Urothelium cell line (cell line): ENCODE measurements at places on chromosomes 16 and 17.

DNA sequence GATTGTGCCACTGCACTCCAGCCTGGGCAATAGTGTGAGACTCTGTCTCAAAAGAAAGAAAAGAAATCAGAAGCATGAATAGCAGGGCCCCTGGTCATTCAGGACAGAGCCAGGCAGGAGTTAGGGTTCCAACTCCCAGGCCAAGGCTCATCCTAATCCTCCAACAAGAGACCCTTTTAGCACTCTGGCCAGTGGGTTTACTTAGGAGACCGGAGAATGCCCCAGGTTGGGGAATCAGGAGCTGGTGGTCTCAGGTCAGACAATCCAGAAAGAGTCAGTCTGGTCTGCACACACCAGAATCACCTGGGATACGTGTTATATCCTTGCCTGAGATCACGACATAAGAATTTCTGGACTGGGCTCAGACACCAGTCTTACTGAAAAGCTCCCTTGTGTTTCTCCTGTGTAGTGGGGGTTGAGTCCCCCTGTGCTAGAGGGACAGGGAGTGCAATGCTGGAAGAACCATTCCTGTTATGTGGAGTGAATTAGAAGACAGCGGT lies 48.7 kb downstream of the CCDC42 start:
- DNase-seq, result no peak

- peak; percentile 21 for DNase-seq
These were observed 44.0 kb upstream of the PABPN1L start for GRCh38 chr16:88910284-88911135.

DNA sequence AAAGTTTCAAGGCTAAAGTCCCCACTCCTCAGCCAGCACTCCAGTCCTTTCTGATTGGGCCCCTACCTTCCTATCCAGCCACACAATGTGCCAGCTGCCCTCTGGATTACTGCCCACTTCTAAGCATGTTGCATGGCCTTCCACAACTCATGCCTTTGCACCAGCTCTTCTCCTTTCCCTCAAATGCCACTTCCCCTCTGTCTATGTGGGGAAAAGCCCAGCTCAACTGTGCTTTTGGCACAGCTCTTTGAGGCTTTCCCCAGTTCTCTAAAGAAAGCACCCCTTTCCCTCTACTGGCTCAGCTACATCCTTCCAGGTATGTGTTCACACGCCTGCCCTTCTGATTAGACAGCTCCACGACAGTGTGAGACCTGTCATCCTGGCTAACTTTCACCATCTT lies 18.5 kb downstream of the GTF3C1 start:
- DNase-seq, result no peak

DNA sequence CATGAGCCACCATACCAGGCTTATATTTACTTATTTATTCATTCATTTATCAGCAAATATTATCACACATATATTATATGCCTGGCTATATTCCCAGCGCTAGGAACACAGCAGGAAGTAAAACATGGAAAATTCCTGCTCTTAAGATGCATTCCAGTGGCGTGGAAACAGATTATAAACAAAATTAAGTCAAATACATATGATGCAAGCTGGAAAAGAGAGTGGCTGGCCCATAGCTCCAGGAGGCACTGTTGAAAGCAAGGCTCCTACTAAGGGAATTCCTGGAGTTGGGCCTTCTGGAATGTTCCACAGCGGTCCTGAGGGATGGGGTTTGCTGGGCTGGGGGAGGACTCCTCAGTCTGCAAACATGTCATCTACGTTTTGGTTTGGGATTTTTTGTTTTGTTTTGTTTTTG lies 18.4 kb downstream of the ADCY9 start:
- no peak for DNase-seq

GRCh38 chr17:78842881-78843565 lies 2.4 kb upstream of the USP36 start:
- DNase-seq, result peak; percentile 64

DNA sequence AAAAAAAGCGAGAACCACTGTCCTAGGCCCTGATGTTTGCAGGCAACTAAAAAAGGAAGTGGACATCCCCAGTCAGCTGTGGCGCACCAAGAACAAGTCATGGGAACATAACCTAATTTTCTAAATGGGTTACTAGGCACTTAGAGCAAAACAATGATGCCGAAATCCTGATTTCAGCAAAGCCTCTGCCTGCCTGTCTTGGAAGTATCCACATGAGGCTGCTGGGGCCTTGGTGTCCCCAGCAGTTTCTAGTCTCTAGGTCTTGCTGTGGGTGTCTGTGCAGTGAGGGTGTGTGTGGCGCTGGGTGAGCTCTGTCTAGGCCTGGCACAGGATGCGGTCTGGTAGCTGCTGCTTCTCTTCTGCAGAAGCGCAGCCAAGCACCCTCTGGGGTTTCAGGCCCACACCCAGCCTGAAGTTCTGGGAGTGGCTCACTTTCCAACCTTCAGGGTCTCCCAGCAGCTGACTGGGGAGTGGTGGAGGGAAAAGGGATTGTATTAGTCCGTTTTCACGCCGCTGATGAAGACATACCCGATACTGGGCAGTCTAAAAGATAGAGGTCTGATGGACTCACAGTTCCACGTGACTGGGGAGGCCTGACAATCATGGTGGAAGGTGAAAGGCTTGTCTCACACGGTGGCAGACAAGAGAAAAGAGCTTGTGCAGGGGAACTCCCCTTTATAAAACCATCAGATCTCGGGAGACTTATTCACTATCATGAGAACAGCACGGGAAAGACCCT lies 21.1 kb downstream of the STH start:
- DNase-seq, result no peak

DNA sequence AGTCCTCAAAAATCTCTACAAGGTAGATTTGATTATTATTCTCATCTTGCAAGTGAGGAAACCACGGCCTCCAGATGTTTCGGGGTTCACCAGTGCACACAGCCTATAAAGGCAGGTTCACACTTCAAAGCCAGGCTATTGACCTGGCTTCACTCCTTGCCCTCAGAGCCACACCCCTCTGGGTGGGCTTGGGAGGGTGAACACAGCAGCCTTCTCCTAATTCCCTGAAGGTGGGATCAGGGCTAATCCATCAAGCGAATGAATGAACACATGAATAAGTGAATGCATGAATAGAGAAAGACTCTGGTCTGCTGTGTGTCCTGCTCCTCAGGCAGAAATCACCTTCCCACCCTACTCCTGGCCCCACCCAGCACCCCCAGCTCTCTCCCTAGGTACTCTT lies 139.0 kb downstream of the CYLD start:
- no peak for DNase-seq

GRCh38 chr17:44933824-44934744 lies 13.5 kb downstream of the KIF18B start:
- no peak for DNase-seq

DNA sequence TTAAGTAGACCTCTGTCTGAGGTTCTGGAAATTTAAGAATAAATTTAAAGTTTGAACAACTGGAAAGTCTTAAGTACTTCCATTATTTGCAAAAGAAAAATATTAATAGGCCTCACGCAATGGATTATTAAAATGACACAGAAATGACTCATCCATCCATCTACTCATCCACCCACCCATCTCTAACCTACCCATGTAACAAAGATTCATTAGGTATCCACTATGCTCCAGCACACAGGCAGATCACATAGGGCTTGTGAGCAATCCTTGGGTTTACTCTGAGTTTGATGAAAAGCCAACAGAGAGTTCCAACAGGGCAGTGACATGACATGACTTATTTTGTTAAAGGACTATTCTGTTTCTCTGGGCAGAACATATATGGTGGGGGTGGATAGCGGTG lies 93.3 kb downstream of the HELZ start:
- DNase-seq, result peak; percentile 26

- DNase-seq, result peak; percentile 75
These were observed 8.3 kb downstream of the MRPL28 start for GRCh38 chr16:361872-362701.

DNA sequence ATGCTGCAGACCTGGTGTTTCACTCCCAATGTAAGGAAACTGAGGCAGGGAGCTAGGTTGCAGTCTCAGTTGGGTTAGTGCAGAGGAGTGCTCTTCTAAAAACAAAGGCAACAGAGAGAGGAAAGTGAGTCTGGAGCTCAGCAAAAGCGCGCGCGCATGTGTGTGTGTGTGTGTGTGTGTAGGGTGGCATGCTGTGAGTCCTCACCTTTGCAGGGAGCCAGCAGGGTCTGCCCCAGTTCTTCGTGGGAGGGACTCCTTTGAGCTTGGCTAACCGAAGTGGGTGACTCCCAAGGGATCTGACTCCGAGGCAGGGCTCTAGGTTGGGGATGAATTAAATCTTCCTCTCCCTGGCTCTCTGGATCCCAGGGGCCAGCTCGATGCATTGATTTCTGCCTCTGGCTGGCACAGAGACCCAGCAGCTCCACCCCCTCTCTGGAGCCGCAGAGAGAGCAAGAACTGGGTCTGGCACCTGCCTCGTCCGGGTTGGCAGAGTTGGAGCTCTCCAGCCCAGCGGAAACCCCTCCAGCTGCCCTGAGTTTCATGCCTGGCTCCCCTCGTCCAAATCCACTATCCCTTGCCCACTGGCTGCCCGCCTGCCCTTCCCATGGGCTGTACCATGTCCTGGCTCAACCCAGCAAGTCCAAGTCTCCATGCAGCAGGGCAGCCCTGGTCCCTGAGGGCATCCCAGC lies 1.3 kb upstream of the BTBD17 start:
- no peak for DNase-seq

- no peak for DNase-seq
These were observed 10.1 kb upstream of the ACSM2A start for GRCh38 chr16:20441191-20441590.

DNA sequence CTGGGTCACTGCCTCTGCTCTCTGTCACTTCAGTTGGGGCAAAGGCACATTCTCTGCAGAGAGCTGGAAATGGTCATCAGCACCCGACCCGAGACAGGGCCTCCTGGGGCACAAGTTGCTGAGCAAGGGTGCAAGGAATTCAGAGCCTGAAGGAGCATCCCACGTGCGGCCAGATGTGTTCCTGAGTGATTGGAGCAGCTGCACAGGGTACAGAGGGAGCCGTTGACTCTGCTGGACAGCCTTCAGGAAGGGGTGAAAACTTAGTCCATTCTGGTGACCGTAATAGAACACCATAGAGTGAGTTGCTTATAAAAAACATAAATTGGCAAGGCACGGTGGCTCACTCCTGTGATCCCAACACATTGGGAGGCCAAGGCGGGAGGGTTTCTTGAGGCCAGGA lies 106.8 kb downstream of the CCDC182 start:
- no peak for DNase-seq

DNA sequence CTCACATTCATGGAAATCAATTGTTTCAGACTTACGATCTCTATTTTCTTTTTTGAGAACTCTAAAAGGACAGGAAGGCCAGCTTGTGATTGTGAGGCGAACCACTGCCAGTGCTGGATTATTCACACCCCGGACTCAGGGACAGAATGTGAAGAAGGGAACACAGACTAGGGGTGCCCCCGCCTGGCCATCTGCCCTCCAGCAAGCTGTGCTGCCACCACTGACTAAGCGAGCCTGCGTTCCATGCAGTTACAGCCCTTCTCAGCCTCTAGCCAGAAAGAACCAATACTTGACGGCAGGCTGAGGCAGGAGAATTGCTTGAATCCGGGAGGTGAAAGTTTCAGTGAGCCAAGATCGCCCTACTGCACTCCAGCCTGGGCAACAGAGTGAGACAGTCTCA lies 2.8 kb downstream of the HAGH start:
- DNase-seq, result peak; percentile 58

GRCh38 chr16:77541165-77541564 lies 106.3 kb upstream of the ADAMTS18 start:
- DNase-seq, result no peak

- DNase-seq, result no peak
These were observed 48.2 kb downstream of the METRNL start for GRCh38 chr17:83127431-83128160.

GRCh38 chr16:29719063-29719462 lies 26.7 kb downstream of the C16orf54 start:
- no peak for DNase-seq

GRCh38 chr16:17367036-17367435 lies 103.7 kb downstream of the XYLT1 start:
- DNase-seq, result no peak

DNA sequence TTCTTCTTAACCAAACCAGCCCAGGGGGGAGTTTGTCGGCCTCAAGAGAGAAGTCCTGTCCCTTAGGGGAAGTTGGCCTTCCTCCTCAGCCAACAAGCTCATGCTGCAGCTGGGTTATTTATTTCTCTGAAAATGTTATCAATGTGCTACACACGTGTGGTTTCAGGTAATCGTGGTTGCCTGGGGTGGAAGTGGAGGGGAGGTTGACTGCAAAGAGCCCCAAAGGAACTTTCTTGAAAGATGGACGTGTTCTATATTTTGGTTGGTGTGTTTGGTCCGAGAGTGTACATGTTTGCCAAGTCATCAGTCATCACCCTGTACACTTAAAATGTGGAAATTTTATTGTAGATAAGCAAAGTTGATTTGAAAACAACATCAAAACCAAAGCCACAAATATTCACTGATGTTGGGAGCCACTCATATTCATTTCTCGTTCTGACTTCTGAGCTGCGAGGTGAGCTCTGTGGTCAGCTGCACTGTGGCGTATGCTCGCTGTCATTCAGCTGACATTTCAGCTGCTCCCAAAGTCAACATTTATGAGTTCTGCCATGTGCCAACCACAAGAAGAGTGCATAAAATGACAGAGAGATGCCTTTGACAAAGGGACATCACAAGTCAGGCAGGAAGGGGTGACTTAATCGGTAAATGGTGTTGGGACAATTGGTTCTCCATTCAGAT lies 26.5 kb upstream of the ADGRG1 start:
- DNase-seq, result no peak

- DNase-seq, result no peak
These were observed 448.7 kb downstream of the CDH8 start for GRCh38 chr16:61587526-61587925.

GRCh38 chr16:72928090-72928981 lies 119.6 kb downstream of the ZFHX3 start:
- no peak for DNase-seq

DNA sequence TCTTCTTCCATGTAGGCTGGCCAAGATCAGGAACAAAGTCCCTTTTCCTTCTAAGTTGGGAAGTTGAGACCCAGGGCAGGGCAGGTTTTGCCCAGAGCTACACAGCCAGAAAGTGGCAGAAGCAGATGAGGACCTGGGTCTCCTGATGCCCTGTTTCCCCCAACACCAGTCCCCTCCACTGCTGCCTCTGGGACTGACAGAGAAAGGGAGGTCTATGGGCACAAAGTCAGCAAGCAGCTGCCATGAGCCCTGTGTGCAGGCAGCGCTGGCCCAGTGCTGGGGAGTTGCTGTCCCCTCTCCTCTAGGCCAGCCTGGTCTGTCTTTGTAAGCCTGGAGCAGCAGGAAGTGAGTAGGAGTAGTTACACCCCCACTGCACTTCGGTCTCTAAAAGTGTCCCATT lies 46.9 kb upstream of the NKD1 start:
- no peak for DNase-seq

- no peak for DNase-seq
These were observed 473.6 kb downstream of the CDH11 start for GRCh38 chr16:64648282-64648681.

- DNase-seq, result no peak
These were observed 27.8 kb downstream of the ADAM11 start for GRCh38 chr17:44786551-44787081.

DNA sequence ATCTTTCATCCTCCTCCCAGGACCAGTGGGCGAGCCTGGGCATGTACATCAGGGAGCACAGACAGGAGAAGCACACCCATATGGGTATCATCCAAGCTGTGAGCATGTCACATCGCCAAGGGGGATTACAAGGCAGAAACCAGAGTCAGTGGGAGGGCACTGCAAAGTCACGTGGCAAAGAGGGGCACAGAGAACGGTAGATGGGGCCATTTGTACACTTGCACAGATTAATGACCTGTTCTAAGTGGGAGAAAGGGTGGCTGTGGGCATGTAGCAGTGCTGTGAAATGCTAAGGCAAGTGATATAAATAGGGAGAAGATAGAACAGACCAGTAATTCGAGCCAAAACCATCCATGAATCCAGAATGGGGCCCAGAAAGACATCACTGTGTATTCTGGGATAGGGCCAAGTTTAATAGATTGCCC lies 265.0 kb downstream of the CPPED1 start:
- peak; percentile 29 for DNase-seq

GRCh38 chr17:81119223-81120148 lies 45.8 kb upstream of the PVALEF start:
- DNase-seq, result peak; percentile 98
